ENCODE measurements at places on chromosomes 11 and 22.

- DNase-seq = no peak
Measured at GRCh38 chr22:49827271-49827852, 311 bp downstream of the BRD1 start.

- DNase-seq = no peak
Measured at GRCh38 chr11:20368438-20368837, 4.9 kb downstream of the HTATIP2 start.

- no peak for DNase-seq
Measured at GRCh38 chr11:35403765-35404387, 15.5 kb downstream of the SLC1A2 start.

DNA sequence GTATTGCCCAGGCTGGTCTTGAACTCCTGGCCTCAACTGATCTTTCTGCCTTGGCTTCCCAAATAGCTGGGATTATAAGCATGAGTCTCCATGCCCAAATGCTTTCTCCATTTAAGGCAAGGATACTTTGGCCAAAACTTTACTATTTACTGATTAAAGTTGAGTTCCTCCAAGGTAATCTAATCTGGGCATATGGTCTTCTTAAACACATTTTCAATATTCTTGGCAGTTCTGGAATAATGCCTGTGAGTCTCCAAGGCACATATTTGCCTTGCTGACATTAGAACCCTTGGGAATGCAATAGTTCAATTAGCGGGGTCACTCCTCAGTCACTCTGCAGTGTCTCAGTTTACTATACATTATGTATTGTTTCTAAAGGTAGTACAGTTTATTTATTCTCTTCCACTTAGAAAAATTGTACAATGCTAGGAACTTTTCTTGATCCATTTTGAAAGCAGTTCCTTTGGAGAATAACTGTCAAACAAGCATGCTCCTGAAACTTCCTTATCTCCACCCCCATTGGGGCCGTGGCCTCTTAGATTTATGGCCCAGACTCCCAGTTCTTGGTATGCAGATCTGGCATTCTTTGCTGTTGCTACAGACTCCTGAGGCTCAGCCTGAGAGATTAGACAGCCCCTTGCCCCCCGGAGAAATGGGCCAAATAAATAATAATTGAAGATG is 13.1 kb upstream of the RAB38 start:
- DNase-seq = no peak

GRCh38 chr22:21734540-21735199 is 924 bp downstream of the YPEL1 start:
- no peak for DNase-seq

DNA sequence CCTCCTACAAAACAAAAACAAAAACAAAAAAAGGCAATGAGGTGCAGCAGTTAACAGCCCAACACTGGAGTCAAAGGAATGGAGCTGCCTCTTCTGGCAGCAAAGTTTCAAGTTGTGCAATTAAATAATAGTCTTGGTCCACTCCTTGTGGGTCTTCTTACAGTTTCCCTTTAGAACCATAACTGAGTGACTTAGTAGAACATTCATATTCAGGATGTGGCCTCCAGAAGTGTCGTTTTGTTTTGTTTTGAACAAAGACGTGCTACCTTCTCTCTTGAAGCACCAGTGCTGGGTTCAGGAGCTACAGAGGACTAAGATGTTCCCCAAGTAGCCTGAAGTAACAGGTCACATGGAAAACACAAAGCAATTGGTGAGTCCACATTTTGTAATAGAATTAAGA is 2.0 kb upstream of the JAML start:
- no peak for DNase-seq

GRCh38 chr11:99257131-99257530 is 236.4 kb downstream of the CNTN5 start:
- no peak for DNase-seq

Data from CD4-positive, alpha-beta T cell treated with Interleukin-15 for 4 hours (primary cell).